ENCODE measurements at places on chromosomes 6 and 20.

- no peak for DNase-seq
Measured at GRCh38 chr6:142567461-142567860, 265.7 kb downstream of the ADGRG6 start.

GRCh38 chr6:46638650-46639049, 14.0 kb downstream of the CYP39A1 start:
- no peak for DNase-seq

DNA sequence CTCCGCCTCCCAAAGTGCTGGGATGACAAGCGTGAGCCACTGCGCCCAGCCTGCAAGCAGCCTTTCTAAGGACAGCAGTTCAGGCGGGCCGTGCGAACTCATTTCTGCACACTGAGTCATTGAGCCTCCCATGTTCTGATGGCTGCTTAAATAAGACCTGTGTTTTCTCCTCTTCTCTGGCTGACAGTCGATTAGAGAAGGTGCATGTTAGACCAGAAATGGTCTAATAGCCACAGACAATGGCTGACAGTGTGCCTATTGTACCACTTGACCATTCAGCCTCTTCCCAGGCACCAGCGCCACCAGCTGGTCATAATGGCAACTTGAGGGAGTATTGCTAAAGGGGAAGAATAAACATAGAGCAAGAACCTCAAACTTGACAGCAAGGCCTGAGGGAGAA, 6.2 kb downstream of the CST11 start:
- DNase-seq = no peak

DNA sequence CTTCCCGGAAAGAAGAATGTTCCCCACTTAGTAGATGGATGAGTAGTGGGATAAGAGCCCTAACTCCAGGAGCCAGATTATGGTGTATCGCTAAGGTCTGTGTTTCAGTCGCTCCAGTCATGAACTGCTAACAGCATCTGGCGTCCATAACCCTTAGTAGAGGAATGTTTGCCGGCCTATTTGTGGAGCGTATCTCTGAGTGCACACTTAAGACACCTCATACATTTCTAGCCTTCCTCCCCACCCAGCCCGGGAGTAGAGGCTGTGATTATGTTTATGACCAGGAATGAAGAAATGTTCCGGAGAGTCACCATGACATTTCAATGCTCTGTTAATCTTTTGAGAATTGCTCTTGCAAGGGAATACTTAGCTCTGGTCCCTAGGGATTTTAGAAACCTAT, 251.1 kb upstream of the SOX4 start:
- DNase-seq = no peak

Data from activated T-cell treated with anti-CD3 and anti-CD28 coated beads, Interleukin-2, amount 50 U/mL, for 4 hours (primary cell).